ENCODE measurements at places on chromosomes 16 and 17. TPM values are rescaled to one million over a fixed set of nuclear protein-coding genes. Genes with fewer than 3 reads are reported as not detected.

- no peaks in the 10 kb centered on the region for H3K27me3 ChIP-seq
- H3K27ac ChIP-seq = peak overlapping the region; percentile 63
- DNase-seq = no peak
Measured at GRCh38 chr17:45246861-45247428, 14.9 kb downstream of the SPATA32 start.

- no peak overlapping the region for H3K27ac ChIP-seq
- no peaks in the 10 kb centered on the region for H3K27me3 ChIP-seq
- H3K4me3 ChIP-seq = no peak overlapping the region
- no peak for DNase-seq
- H3K4me1 ChIP-seq = peaks cover 24% of the 10 kb centered on the region
Measured at GRCh38 chr17:29434550-29434949, 44.4 kb downstream of the TAOK1 start.

DNA sequence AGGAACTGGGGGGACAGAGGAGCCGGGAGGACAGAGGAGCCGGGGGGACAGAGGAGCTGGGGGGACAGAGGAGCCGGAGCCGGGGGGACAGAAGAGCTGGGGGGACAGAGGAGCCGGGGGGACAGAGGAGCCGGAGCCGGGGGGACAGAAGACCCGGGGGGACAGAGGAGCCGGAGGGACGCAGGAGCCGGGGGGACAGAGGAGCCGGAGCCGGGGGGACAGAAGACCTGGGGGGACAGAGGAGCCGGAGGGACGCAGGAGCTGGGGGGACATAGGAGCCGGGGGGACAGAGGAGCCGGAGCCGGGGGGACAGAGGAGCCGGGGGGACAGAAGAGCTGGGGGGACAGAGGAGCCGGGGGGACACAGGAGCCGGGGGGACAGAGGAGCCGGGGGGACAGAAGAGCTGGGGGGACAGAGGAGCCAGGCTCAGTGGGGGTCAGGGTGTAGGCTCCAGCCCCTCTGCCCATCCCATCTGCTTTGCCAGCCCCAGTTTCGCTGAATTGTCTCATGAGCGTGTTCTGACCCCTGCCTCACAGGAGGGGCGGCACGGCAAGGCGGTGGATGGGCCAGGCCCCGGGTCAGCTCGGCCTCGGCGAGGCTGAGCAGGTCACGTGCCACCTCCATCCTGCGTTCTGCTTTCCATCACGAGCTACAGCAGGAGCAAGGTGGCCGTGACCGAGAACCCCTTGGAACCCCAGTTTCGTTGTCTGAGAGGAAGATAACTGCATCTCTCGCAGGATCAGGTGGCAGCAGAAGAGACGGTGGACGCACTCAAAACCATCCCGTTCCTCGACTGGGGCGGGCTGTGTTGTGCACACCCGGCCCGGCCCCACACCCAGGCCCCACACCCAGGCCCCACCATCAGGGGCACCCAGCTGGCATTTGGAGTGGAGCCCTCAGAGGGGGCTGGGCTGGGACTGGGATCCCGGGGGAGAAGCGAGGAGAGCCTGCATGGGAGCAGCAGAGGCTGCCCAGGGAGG, 26.1 kb upstream of the CBFA2T3 start:
- no peak overlapping the region for H3K4me3 ChIP-seq
- H3K27ac ChIP-seq = no peak overlapping the region
- DNase-seq = no peak
- no peaks in the 10 kb centered on the region for H3K4me1 ChIP-seq

- H3K27ac ChIP-seq = no peak overlapping the region
- no peak for DNase-seq
- H3K4me1 ChIP-seq = no peaks in the 10 kb centered on the region
- no peaks in the 10 kb centered on the region for H3K27me3 ChIP-seq
Measured at GRCh38 chr17:5014357-5014756, 16.6 kb downstream of the KIF1C start.

- H3K4me3 ChIP-seq = peak overlapping the region; percentile 1
- DNase-seq = no peak
- no peaks in the 10 kb centered on the region for H3K36me3 ChIP-seq
- no peaks in the 10 kb centered on the region for H3K27me3 ChIP-seq
- H3K27ac ChIP-seq = no peak overlapping the region
Measured at GRCh38 chr17:82370471-82371332, 863 bp upstream of the UTS2R start.

Gene KRTAP4-6
- not detected for total RNA-seq

Gene FBXO39
- not detected for total RNA-seq

Gene DPEP2NB
- total RNA-seq = not detected

Gene PRSS36
- total RNA-seq = 1.2 TPM

All from vagina (tissue), 2 donors.